ENCODE measurements at places on chromosomes 5 and 9.

DNA sequence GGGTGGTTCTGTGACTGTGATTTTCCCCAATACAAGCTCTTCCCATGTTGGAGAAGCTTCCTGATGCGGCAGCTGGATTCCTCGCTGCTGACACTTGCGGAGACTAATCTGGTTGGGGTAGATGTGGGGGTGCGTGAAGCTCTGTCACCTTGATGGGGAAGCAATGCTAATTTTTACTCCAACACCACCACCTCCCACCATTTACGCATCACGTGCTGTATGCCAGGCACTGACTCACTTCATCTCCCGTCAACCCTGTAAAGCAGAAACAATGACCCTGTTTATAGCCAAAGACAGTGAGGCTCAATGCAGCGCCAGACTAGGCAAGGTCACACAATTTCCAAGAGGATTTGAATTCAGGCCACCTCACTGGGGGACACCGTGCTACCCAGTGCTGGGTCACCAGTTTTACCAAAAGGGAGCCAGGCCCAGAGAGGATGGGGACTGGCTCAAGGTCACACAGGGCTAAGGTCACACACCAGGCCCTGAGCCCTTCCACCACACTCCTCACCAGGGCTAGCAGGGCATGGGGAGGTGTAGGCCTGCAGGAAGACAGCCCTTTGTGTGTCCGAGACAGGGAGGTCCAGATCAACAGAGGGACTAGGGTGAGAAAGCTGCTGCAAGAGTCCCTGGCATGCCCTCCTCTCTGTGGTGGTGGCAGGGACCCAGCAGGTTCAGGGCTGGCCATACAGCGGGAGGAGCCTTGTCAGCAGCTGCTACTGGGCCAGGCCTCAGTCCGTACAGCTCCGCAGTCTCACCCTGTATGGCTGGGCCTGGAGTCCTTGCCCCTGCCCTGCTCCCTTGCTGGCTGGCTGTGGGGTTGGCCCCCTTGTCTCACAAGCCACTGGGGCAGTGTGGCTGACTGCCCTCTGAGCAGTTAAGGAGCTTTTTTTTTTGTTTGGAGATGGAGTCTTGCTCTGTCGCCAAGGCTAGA, 3.3 kb downstream of the STKLD1 start:
- DNase-seq, result no peak

- no peak for DNase-seq
Measured at GRCh38 chr9:81519816-81520495, 169.4 kb downstream of the TLE1 start.

DNA sequence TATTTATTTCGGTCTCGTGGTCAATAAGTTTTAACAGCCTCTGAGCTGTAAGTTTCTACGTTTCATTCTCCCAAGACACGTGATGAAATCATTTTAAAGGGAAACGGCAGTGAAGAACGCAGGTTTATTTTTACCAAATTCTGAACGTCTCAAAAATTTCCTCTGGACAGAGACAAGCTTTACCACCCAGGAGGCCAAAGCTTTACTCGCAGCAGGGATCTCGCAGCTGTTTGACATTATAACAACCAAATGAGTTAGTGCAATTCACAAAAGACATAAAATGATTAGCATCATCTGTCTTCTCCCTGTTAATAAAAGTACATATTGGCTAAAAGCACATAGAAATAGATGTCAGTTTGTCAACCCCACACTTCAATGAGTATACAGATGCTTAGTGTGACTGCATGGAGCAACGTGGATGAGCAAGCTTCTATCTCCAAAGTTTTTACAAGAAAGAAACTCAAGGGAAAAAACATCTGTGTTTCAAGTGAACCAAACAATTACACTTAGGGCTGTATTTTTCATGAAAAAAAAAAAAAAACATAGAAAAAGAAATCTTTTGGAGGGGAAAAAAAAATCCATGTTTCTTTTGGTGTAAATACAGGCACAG, 2.5 kb downstream of the SEMA5A start:
- DNase-seq, result no peak

- DNase-seq, result no peak
Measured at GRCh38 chr5:140989254-140990020, 23.2 kb downstream of the PCDHAC2 start.

GRCh38 chr5:54150841-54151240, 159.5 kb downstream of the ARL15 start:
- DNase-seq, result no peak

- no peak for DNase-seq
Measured at GRCh38 chr9:130219661-130220096, 45.9 kb upstream of the HMCN2 start.

GRCh38 chr5:150523472-150524350, 15.8 kb downstream of the NDST1 start:
- no peak for DNase-seq

DNA sequence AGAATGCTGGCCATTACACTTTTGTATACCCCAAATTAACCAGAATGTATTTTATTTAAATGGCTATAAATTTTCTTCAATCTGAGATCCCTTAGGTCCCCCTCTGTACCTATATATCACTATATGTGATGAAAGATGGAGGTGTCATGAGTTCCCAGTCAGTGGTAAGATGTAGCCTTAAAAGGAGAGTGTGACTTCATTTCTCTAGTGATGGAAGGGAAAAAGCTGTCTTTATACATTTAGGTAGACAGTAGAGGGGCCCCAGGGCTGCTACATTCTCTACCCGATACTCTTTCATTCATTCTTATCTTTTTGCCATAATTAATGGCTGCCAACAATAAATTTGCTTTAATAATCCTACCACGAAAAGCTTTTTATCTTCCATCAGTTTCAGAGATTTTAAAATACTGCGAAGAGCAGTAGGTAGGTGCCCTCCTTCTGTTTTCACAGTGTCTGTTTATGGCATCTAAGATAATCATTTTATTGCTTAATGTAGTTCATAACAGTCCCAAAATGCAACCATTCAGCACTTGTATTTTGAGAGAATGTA, 301.3 kb downstream of the ZNF608 start:
- DNase-seq, result no peak

GRCh38 chr5:74903165-74903787, 37.1 kb upstream of the FAM169A start:
- DNase-seq, result no peak

DNA sequence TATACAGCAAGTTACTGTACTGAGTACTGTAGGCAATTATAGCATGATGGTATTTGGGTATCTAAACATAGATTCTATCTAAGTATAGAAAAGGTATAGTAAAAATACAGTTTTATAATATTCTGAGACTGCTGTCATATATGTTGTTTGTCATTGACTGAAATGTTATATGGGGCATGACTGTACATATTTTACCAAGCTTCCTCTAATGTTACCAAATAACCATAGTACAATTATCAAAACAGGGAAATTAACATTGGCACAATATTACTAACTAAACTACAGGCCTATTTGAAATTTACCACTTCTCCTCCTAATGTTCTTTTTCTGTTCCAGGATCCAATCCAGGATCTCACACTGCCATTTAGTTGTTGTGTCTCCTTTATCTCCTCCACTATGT, 18.5 kb downstream of the NPR3 start:
- DNase-seq, result no peak

GRCh38 chr9:75039801-75040200, 11.7 kb upstream of the CARNMT1 start:
- DNase-seq, result peak; percentile 6

GRCh38 chr9:35102465-35102768, 514 bp downstream of the STOML2 start:
- DNase-seq, result no peak

DNA sequence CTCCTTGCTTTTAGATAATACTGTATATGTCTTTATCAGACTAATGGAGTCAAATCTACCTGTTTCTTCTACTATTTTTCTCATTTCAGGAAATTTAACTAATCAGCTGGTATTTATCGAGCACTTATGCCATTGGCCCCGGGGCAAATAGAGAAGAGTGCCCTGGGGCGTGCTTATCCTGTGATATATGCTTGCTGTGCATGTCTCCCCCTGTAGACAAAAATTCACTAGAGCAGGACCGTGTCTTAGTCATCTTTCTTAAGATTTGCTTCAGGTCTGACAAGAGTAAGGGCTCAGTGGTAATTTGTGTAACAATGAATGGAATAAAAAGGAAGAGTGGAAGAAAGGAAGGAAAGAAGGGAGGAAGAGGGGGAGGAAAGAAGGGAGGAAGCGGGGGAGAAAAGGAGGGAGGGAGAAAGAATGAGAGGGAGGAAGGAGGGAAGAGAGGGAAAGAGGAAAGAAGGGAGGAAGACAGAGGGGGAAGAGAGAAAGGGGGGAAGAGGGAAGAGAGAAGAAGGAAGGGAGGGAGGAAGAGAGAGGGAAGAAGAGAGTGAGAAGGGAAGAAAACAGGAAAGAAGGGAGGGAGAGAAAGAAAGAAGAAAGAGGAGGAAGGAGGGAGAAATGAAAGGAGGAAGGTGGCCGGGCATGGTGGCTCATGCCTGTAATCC, 295.7 kb upstream of the PANK3 start:
- no peak for DNase-seq

DNA sequence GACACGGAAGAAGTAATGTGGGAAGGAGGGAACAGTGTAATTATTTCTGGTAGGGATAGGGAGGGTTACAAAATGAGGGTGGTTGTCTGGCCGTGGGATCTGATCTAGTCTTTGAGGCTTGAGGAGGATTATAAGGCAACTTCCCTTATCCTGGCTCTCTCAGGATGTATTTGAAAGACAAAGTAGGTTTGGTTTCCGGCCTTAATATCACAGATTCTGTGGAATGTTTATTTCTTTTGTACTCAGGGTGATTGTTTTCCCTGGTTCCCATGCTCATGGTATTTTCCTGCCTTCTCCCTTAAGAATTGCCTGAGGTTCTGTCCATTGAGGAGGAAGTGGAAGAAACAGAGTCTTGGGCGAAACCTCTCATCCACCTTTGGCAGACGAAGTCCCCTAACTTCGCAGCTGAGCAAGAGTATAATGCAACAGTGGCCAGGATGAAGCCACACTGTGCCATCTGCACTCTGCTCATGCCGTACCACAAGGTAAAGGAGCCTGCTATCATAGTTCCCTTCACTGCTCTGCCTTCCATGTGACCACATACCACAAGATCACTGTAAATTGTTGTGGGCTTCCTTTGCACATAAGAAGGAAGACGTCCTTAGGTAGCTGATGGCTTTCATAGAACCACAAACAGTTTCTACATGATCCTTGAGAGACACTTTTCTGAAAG, 253.8 kb downstream of the KDM4C start:
- DNase-seq, result no peak

GRCh38 chr9:107137495-107138202, 145.4 kb upstream of the RAD23B start:
- DNase-seq, result peak; percentile 24

- no peak for DNase-seq
Measured at GRCh38 chr9:130522233-130522808, 57.1 kb upstream of the FUBP3 start.

DNA sequence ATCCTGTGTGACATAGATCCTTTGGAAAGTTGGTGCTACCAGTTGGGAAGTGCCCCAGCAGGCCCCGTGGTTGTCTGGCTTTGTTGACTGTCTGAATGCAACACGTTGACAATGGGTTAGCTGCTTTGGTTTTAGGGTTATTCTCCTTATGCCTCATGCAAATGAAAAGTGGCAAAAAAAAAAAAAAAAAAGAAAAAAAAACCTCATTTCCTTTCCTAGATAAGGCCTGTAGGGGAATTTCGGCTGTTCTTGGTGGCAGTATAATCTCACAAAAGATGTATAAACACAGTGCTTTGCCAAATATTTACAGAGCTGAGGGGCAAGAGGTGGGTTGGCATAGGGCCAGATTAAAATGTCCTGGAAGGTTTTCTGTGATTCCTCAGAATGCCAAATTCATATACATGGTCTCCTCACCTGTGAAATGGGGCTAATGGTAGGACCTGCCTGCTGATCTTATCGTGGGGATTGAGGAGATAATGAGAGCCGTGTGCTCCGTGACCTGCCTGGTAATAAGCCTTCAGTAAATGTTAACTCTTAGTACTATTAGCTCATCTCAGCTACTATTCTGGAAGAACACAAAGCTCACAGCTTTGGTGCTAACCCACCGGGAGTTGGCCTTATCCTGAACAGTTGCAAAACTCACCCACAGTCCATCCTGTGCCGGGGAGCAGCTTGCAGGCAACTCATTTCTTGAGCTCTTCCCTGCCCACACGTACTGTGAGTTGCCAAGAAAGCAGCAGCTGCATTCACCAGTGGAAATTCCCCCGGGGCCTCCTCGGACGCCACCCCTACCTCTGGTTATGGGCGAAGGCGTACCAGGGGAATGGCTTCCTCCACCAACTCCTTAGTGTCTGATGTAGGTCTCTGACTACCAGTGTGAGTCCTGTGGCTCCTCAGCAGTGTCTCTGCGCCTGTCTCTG, 220.3 kb downstream of the NR3C1 start:
- DNase-seq, result no peak

DNA sequence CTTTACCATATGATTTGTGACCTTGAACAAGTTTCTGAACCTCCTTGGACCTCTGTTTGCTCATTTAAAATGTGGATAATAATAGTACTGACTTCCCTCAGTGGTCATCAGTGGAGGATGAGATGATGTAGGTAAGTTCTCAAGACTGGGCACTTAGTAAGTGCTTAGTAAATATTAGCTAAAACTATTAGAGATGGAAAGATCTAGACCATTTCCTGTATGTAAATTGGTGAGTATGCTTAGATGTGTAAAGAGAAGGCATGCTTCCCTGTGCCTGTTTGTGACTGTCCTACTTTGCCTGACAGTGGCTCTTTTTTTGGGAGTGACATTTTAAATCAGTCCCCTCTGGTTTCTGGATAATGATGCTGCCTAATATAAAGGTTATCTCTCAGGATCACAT, 288.1 kb downstream of the GABRB2 start:
- no peak for DNase-seq

DNA sequence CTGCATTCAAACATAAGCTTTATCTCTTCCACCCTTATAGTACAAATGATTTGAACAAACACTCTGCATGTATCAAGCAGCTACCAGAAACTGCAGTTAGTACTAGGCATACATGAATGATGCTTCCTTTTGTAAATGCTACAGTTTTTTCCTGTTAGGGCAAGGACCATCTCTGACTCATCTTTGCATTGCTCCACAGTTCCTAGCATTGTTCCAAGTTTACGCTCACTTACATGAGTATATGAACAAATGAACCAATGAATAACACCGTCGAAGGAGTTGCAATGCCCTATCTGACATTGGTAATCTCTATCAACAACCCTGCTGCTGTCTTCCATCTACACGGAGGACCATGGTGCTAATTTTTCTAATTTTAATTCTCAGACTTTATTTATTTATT, 2.1 kb upstream of the ALDH7A1 start:
- DNase-seq, result no peak

- no peak for DNase-seq
Measured at GRCh38 chr5:116380621-116381020, 194.0 kb downstream of the SEMA6A start.

DNA sequence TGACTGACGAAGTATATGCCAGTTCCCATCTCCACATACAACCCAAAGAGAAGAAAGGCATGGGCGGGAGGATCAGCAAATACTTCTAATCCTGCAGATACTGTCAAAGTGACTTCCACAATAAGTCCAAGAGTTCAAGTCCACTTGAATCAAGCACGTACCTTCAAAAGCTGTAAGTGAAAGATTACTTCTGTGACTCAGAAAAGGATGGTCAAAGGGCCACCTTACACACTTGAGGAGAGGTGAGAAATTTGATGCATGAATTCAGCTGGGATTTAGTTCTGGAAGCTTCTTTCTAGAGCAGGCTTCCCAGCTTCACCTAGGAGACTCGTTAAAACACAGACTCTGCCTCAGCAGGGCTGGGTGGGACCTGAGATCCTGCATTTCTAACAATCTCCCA, 357.5 kb downstream of the GLIS3 start:
- no peak for DNase-seq

- no peak for DNase-seq
Measured at GRCh38 chr9:89720696-89721175, 115.9 kb downstream of the GADD45G start.
